H9 (cell line): ENCODE measurements at places on chromosomes 13 and 19.

DNA sequence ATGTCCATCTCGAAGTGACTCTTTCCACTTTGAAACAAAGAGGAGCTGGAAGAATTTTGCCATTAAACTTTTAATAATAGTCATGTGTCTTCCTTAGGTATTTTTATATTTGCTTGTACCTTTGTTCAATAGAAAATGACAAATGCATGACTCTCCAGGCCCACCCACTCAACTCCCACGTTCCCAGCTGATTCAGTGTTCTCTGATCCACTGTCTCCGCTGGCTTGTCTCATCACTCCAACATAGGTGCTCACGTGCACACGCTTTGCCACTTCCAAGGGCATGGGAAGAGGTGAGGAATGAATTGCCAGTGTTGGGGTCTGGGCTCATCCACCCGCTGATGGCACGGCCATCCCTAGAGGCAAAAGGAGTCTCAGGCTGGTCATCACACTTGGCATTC, 24.5 kb downstream of the RASL11A start:
- DNase-seq: no peak

GRCh38 chr19:18461471-18461870, 23.5 kb upstream of the ISYNA1 start:
- no peak for DNase-seq

DNA sequence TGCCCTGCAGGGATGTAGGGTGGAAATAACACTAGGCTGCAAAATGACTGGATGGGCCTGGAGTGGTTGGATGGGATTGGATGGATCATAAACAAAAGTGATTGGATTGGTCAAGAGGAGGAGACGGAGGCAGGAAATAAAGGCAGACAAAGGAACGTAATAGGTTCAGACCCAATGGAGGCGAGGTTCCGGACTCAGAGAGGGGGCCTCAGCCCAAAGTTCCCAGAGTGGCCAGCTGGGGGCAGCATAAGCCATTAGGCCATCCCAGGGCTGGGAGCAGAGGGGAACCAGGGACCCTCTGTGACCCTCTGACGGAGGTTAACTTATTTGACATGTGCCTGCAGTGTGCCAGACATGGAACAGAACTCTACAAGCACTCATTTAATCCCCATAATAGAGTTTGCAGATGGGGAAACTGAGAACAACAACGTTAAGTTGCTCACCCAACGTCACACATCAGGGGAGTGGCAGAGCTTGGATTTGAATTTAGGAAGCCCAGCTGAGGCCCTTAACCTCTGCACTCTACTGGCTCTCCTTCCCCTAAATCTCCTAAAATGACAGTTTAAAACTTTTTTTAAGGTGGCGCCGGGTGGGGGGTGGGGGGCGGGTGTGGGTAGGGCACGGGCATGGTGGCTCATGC, 15.3 kb upstream of the MAP1S start:
- DNase-seq: peak; percentile 82

- peak; percentile 31 for DNase-seq
Measured at GRCh38 chr13:28685114-28685513, 26.2 kb downstream of the POMP start.

DNA sequence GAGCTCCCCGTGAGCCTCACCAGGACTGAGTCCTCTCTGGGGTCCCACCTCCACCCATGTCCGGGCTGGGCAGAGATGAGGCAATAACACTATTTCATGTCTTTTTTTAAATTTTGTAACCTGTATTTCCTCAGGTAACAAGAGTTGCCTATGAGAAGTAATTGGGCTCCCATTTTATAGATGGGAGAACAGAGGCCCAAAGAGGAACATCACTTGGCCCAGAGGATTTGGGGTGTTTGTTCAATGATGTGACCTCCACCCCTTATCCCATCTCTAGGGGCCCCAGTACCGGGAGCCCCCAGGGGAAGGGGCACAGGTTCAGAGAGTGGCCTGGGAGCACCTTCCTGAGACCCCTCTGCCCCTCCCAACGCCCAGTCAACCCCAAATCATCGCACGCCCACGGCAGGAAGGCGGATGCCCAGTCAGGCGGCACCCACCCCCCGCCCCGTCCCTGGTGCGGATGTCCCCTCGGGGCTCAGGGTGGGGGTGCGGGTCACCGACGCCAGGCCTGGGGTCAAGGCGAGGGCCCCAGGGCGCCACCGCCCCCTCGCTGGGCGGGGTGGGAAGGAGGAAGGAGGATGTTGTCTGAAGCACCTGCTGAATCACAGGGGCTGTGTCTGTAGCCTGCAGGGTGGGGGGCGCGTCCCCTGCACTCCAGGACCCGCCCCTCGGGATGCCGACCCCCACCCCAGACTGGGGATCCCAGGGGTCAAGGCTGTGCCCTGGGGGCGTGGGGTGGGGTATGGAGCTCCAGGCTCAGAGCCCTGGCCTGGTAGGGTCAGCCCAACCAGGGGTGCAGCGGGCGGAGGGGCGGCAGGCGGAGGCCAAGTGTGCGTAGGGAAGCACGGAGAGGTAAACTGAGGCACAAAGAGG, 9.0 kb upstream of the CIRBP start:
- no peak for DNase-seq

DNA sequence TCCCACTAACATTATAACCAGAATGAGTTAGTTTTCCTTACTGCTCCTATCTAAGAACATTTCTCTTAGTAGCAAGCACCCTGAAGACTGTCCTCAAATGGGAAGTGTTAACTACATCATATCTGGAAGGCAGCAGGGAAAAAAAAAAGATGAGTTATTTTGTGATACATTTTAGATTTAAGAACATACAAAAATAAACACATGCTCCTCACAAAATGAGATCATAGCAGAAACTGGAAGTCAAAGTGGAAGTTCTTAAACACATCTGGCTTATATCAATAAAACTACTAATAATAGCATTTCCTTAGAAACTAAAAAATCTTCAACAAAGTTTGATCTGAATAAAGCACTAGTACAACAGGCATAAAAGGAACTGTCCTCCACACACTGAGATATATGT, 70.4 kb downstream of the SLITRK6 start:
- no peak for DNase-seq

- no peak for DNase-seq
Measured at GRCh38 chr13:66693656-66694055, 536.5 kb downstream of the PCDH9 start.

DNA sequence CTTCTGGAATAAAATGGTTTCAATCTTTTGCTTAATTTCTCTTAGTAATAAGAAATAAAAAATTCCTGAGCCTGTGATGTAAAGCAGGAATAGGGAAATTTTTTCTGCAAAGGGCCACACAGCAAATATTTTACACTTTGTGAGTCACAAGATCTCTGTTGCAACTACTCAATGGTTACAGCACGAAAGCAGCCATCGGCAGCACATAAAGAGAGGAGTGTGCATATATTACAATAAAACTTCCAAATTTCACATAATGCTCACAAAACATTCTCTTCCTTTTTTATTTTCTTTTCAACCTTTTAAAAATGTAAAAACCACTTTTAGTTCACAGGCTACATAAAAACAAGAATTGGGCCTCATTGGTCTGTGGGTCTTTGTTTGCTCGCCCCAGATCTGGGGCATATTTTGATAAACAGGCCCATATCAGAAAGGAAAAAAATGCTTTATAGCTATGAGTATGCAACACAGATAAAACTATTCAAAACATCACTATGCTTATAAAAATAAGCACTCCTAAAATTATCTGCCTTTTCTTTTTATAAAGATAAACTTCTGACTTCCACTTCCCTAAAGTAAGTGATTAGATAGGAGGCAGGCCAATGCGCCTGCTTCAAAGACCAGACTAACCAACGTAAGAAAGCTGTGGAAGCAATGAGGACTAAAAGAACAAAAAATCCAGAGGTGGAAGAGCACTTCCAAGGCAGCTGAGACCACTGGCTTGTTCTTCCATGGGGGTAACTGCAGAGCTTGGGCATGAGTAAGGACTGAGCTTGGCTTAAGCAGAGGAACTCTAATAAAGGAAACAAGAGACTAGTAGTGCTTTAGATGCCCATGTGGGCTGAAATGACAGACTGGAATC, 26.5 kb downstream of the MYCBP2 start:
- DNase-seq: no peak

DNA sequence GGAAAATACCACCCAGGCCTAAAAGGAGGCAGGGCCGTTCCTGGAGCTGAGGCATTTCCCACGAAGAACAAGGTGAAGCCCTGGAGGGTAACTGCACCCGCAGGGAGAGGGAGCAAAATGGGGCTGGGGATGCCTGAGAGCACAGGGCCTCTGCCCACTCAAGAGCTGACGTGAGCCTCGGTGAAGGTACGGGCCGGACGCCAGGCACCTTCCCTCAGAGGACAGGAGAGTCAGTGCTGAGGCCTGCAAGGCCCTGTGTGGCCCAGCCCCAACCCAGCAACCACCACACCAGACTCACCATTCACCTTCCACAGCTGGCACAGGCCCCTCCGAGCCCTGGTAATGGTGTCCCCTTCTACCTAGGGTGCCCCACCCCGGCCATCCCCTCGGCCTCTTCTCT, 36.3 kb downstream of the DNMT1 start:
- no peak for DNase-seq

- DNase-seq: no peak
Measured at GRCh38 chr13:99704390-99704789, 203.1 kb downstream of the TM9SF2 start.

DNA sequence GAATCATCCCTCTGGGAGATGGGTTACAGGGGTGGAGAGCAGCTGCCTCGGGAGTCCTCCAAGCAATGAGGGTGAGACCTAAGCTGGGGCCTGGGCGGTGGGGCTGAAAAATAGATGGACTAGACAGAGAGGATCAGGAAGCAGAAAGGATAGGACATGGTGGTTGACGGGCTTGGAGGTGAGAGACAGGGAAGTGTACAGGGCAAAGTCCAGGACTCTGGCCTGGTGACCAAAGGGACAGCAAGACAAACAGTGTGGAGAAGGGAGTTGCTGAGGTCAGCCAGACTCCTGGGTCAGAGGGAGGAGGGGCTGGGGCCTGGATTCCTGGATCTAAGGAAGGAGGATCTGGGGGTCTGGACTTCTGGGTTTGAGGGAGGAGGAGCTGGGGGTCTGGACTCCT, 5.5 kb downstream of the PHLDB3 start:
- no peak for DNase-seq

- no peak for DNase-seq
Measured at GRCh38 chr19:30743702-30744101, 371.5 kb downstream of the ZNF536 start.

GRCh38 chr13:58855283-58855682, 1223.7 kb downstream of the PCDH17 start:
- DNase-seq: no peak

GRCh38 chr19:52584736-52585440, 14.8 kb downstream of the ZNF701 start:
- DNase-seq: peak; percentile 39

GRCh38 chr19:10474962-10475451, 28.1 kb downstream of the KEAP1 start:
- DNase-seq: no peak

GRCh38 chr13:101417043-101417406, 717 bp upstream of the NALCN start:
- no peak for DNase-seq

DNA sequence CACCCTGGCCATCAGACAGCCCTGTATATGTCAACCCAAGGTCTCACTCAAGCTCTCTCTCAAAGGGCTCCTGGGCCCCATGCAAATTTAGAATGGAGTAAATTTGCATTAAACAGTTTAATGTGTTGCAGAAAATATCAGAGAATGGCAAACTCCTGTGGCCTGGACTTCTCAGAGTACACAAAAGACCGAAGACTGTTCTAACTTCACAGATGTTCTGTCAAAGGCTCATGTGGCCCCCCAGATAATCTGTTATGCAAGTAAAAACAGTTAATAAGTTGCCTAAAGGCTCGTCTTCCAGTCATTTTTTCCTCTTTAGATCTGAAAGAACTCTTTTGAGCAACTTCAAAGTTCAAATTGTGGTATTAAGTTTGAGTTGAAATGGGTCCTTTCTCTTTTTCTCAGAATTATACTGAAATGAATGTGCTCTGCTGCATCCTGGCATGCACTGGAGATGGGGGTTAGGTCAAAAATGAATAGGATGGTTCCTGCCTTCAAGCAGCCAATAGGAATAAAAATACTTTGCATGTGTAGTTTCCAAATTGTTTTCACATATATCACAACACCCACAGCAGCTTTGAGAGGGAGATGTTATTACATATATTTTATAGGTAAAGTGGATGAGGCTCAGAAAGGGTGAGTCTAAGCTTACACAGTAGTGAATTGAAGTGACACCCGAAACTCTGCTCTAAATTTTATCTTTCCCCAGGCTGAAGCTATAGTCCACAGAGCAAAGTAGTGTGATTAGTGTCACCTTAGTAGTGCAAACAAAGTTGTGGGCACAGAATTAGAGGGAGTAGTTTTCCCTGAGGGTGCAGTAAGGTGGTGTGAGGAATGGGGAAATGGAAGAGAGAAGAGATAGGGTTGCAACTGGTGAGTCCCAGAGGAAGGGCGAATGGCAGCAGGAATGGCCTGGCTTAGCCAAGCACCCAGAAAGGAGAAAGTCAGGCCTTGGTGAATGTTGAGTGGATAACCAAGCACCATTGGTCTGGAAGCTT, 205.0 kb upstream of the RFC3 start:
- DNase-seq: no peak

DNA sequence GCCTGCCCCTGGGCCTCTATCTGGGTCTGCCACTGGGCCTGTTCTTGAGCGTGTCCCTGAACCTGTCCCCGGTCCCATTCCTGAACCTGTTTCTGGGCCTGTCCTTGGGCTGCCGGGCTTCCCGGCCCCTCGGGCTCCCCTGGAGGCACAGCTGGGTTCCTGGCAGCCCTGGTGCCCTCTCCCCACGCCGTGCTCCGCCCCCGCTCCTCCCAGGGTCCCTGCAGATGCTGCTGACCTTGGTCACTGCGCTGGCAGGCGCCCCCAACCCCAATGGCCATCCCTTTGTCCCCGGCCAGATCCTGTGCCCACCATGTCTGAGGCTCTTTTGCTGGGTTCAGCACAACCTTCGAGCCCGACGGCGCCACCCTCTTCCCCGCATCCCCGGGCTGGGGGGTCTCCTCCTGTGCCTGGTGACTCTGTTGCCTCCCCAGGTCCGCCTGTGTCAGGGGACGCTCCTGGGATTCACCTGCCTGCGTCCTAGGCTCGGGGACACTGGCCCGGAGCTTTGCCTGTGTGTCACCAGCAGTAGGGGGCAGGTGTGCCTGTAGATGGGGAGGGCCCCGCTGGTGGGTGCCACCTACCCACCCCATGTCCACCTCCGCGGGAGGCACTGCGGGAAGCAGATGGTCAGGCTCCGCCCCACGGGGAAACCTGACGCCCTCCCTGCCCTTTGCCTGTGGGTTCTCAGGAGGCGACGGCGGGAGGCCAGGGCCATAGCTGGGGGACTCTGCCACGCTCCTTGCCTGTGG, 41.0 kb upstream of the GRTP1 start:
- peak; percentile 28 for DNase-seq

DNA sequence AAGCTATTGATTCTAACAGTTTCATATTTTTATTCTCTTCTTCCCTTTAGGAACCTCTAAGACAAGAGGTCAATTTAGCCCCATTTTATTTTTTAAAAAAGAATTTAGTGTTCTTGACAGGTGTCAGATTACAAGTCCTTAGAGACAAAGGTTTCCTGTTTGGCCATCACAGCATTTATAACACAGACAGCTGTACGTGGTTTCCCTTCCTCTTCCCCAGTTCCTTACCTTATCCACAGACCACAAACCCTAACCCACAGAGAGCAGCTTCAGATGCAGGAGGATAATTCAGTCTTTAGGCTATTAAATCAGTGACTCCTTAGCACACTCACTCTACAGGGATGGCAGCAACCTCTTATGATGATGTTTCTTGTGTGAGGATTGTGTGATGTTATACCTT, 1210.1 kb downstream of the DIAPH3 start:
- no peak for DNase-seq
